ENCODE measurements at places on chromosomes 1 and 21.

DNA sequence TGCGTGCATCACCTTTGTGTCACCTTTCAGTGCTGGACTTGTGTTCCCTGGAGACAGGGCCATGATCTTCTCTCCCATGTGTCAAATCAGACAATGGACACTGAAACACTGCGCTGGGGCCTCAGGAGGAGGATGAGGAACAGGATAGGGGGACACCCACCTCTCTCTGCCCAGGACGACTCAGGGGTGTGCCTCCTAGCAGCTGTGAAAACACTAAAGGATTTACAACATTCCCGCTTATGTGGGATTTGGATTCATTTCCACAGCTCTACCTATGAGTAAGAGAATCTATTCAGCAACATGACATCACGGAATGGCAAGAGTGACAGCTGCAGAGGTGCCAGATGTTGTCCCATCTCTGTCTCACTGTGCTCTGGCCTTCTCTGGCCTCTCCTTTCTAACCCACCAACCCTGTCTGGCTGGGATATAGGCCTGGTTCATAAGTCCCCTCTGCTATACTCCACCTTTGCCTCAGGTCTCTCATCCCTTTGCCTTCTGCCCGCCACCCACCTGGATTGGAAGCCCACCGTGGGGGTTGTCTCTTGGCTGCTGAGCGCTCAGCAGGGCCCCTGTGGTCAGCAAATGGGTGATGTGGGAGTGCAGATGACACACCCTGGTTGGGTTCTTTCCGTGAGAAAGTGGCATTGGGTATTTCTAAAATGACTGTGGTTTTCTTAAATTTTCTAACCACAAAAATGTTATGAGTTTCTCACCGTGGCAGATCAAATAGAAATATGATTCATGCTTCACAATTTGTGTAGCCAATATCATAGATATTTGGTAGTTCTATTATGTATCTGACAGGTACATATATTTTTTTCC lies 47.1 kb upstream of the TLR5 start:
- DNase-seq, result no peak

GRCh38 chr1:164774819-164775654 lies 216.1 kb downstream of the PBX1 start:
- DNase-seq, result peak; percentile 77

- DNase-seq, result no peak
These were observed 27.6 kb upstream of the LAPTM5 start for GRCh38 chr1:30785181-30785580.

GRCh38 chr1:212242985-212243308 lies 42.3 kb upstream of the PPP2R5A start:
- DNase-seq, result no peak

- no peak for DNase-seq
These were observed 11.5 kb downstream of the MCL1 start for GRCh38 chr1:150567717-150568593.

GRCh38 chr1:219442611-219443061 lies 170.3 kb downstream of the ZC3H11B start:
- DNase-seq, result no peak

DNA sequence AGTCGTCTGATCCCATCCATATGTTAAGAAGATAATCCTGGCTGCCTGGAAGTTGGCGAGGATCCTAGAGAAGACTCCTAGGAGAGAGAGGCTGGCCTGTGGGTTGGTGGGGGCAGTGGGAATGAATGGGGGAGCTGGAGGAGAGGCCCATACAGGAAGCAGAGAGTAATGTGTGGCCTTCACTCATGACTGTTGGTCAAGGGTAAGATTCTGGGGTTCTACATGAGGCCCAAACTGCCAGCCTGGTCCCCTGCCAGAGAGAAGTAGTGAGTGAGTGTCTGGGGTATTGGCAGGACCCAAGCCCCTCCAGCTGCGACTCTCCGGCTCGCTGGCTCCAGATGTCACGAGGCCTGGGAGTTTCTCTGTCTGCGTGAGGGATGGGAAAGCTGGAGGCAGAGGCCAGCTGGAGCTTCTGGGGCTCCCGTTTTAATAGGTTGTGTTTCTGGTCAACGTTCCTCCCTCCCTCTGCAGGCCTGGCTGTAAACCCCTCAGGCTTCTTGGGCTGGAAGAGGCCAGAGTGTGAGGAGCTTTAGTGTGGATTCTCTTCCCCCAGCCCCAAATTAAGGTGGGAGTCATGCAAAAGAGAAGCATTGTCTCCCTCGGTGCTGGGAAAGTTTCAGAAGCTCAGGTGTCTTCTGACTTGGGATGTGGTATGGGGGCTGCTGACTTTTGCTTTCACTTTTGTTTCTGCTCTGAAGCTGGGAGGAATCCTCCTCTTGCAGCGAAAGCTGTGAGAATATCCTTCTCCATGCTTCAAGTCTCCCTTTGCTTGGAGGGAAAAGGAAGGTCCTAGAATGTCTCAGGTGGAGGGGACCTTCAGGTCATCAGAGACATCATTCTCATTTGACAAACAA lies 2.6 kb downstream of the TMEM51 start:
- DNase-seq, result no peak

GRCh38 chr1:20079661-20080305 lies 9.8 kb downstream of the PLA2G5 start:
- DNase-seq, result no peak

- DNase-seq, result no peak
These were observed 12.8 kb upstream of the MPZL1 start for GRCh38 chr1:167708940-167709389.

GRCh38 chr1:228989992-228990827 lies 254.9 kb downstream of the RHOU start:
- peak; percentile 3 for DNase-seq

DNA sequence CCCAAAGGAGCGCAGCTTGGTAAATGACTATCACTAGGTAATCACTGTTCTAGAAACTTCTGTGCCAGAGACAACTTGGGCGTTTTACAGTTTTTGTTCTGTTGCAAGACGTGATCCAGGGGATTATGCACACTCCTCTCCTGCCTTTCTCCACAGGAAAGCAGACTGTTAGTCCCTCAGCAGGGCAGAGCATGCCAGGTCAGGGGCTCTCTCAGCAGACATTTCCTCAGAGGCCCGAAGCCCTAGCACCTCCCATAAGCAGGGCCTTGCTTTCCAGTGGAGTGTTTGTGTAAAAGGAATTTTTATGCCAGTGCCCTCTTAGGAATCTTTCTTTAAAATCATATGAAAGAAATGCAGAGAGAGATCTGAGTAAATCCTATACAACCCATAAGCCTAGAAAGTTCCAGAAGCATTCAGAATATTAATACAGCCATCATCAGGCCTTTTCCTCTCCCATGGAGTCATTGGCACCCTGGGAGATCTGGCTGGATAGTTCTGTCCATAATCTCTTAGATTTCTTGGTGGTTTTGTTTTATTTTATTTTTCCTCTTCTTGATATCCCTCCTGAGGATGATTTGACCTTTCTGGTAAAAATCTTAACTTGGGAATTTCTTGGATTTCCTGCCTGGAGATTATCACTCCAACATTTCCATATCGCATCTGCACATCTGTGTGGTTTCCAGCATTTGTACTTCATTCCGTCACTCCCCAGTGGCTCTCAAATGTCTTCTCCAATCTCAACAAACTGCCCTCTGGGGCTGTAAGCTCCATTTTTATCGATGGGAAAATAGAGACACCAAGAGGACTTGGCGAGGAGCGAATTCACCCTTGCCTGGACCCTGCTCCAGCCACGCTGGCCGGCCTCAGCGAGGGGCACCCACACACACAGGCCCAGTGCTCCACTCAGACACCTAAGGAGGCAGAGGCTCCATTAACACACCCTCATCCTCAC lies 116.1 kb downstream of the PSMG1 start:
- no peak for DNase-seq

Data from NCI-H748 treated with DMSO at 0.1 percent for 48 hours (cell line).